ENCODE measurements at places on chromosomes 12 and 14.

DNA sequence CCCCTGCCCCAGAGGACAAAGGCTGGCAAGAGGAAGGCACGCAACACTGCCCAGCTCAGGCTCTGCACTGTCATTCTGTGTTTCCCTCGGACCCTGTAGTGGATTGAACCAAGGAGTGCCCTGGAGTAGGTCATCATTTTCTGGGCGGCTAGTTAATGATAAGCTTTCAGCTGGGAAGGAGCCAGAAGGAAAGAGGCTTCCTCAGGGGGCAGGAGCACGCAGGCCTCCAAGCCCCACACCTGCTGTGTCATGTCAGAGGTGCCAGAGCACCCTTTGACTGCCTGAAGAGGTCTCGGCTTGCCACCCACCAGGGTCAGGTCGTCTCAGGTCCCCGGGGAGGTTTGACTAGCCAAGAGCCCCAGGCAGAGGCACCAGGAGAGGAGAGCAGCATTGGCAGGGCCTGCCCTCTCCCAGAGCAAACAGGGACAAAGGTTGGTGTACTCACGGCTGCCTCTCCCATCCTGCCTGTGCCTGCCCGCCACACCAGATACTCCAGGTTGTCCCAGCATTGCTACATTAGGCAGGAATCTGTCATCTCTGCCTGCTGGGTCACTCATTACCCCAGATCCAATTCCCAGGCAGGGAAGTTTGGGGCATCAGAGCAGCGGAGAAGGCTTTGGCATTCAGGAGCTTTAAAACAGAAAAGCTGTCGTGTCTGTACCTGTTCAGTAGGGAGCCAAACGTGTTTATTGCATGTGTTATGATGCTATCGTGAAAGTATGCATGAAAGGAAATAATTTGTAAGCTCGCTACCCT, 33.5 kb upstream of the ATP2A2 start:
- peak; percentile 86 for DNase-seq

DNA sequence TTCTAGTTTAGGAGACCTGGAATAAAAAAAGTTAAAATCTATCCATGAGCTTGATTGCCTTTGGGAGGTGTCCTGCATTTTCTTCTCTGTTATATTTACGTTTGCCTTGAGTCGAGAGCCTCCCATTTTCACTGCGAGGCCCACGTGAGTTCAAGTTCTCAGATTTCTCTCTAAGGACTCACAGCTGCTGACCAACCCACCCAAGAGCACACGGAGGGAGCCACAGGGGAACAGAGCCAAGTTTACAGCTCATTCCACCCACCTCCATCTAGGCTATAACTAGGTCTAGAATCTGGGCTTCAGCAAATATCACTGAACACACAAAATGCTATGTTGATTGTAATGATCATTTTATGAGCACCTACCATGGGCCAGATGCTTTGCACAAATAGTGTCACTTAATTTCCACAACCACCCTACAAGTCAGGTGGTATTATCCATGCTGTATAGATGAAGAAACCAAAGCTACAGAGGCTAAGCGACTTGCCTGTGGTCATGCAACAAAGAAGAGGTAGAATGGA, 16.7 kb downstream of the ALDH1L2 start:
- no peak for DNase-seq

DNA sequence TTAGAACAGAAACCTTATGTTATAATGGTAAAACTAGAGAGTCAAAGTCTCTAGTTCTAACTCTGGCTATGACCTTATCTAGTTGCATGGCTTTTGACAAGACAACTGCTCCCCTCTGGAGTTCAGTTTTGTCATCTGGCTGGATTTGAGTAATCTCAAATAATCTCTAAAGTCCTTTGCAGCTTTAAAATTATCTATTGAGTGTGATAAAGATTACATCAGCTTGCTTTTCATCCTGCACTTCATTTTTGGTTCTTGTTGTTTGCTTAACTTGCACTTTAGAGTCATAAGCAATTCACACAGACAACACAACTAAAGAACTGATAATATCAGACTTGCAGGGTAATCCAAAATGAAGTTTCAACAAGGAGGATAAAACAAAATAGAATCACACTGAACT, 2.3 kb downstream of the AKAP5 start:
- DNase-seq, result no peak

GRCh38 chr12:57888409-57889157, 42.1 kb upstream of the CTDSP2 start:
- peak; percentile 80 for DNase-seq

DNA sequence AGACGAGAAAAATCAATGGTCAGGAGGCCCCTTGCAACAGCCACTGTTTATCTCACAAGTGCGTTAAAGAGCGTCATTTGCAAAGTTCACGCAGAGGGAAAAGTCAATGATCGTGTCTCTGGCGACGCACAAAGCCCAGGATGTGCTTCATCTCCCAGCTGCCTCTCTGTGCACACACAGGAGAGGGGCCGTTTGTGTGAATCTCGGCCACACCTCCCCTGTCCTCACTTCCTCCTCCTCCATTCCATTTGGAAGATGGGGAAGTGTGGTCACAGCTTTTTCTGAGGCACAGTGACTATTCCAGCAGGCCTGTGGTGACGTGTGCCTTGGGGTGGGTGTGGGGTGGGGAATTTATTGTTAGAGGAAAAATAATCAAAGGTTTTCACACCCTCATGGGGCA, 90.4 kb downstream of the RBM19 start:
- DNase-seq, result no peak

GRCh38 chr12:49546481-49546880, 7.7 kb downstream of the KCNH3 start:
- DNase-seq, result no peak

- DNase-seq, result no peak
Observed at GRCh38 chr12:70831543-70831942, 89.0 kb downstream of the PTPRR start.

DNA sequence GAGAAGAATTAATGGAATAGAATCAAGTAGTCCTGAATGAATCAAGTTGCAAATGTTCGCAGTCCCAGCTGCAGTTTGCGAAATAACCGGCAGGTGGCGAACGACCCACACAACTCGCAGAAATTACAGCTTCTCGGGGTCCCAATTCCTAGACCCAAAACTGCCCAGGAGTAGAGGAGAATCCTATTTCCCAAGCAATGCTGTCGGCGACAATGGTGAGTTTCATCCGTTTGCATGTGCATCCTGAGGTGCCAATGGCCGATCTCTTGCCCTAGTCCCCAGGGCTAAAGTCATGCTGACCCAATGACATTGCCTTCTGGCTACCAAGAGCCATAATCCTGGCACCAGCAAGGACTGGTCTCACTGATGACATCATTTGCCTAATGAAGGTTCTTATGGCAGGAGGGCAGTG, 8.5 kb upstream of the ASCL1 start:
- peak; percentile 75 for DNase-seq

GRCh38 chr14:37616853-37617252, 21.4 kb downstream of the TTC6 start:
- DNase-seq, result no peak

GRCh38 chr12:108633081-108633533, 587 bp downstream of the SELPLG start:
- DNase-seq, result no peak

GRCh38 chr14:79972230-79972629, 239.1 kb downstream of the DIO2 start:
- DNase-seq, result no peak

DNA sequence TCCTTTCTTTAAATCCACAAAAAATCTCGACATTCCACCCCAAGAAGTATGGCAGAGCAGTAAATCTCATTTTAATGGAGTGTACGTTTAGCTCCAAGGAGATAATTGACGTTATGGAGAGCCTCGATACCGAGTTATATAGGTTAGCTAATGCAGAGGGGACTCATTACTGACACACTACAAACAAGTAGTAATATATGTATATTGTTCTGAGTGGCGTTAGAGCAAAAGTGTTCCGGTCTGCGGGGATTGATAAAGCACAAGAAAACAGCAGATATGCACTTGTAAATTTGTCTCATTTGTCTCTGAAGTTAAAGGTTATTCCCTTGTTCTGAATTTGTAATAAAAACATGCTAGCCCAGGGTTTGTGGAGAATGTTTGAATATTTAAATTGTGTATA, 84.1 kb downstream of the BCL11B start:
- no peak for DNase-seq

DNA sequence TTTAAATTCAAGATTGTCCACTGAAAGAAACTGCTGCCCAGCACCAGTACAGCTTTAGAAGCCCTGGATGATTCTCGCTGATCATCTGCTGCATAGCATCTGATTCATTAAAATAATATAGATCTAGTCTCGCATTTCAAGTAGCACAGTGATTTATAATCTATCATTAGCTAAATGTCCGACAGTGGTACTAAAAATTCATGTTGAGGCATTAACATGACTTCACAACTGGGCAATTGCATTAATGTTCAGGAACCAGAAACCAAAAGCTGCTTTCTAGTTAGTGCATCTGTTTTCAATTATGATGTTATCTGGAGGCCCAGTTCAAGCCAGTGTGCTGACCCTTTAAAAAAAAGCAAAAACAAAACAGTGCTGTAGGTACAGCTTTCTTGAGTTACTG, 1987.2 kb upstream of the SEL1L start:
- no peak for DNase-seq

GRCh38 chr14:73462048-73462715, 3.8 kb upstream of the NUMB start:
- peak; percentile 84 for DNase-seq

- peak; percentile 79 for DNase-seq
Observed at GRCh38 chr12:109069307-109070271, 17.2 kb downstream of the USP30 start.

- DNase-seq, result no peak
Observed at GRCh38 chr12:4147031-4147481, 126.5 kb upstream of the CCND2 start.

GRCh38 chr14:99725774-99726537, 41.9 kb downstream of the CYP46A1 start:
- no peak for DNase-seq

GRCh38 chr14:86973177-86973576, 1019.8 kb downstream of the GALC start:
- DNase-seq, result no peak

- no peak for DNase-seq
Observed at GRCh38 chr12:65125975-65126374, 4.9 kb upstream of the WIF1 start.

DNA sequence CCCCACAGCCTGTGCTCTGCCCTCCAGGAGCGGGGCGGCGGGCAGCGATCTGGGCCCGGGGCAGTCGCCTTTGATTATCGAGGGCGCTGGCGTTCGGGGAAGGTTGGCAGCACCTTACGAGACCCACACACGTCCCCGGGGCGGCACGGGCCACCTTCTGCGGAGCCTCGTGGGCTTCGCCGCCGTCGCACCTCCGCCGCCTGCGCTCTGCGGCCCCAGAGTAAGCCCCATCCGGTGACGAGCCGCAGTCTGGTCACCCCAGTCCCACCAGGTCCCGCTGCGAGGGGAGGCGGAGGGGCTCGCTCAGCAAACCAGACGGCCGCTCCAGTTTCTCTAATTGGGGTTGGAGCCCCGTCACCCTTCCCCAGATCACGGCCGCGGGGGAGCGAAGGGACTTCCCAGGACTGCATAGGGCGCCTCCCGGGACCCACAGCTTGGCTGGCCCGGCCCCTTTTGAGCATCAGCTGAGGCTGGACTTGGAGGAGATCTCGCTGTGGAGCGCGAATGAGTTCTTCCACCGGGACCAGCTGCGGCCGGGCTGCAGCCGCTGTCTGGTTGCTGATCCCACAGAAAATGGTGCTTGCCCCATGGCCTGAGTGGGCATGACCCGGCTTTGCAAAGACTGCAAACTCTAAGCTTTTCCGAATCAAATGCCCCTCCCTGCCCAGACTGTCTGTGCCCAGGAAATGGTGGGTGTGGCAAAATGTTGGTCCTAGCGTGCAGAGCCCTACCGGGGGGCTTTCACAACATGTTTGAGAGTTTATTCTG, 560 bp downstream of the LGALS3 start:
- peak; percentile 76 for DNase-seq

GRCh38 chr14:73136387-73137225, at the start of gene PSEN1:
Gene PSEN1, plus strand, starts transcription at chr14:73136507. Its CDS starts 11,513 bp downstream, at chr14:73148020.
- peak; percentile 99 for DNase-seq

GRCh38 chr12:119255314-119255713, 76.6 kb downstream of the HSPB8 start:
- no peak for DNase-seq

GRCh38 chr12:91023326-91024004, 18.7 kb upstream of the EPYC start:
- DNase-seq, result no peak

DNA sequence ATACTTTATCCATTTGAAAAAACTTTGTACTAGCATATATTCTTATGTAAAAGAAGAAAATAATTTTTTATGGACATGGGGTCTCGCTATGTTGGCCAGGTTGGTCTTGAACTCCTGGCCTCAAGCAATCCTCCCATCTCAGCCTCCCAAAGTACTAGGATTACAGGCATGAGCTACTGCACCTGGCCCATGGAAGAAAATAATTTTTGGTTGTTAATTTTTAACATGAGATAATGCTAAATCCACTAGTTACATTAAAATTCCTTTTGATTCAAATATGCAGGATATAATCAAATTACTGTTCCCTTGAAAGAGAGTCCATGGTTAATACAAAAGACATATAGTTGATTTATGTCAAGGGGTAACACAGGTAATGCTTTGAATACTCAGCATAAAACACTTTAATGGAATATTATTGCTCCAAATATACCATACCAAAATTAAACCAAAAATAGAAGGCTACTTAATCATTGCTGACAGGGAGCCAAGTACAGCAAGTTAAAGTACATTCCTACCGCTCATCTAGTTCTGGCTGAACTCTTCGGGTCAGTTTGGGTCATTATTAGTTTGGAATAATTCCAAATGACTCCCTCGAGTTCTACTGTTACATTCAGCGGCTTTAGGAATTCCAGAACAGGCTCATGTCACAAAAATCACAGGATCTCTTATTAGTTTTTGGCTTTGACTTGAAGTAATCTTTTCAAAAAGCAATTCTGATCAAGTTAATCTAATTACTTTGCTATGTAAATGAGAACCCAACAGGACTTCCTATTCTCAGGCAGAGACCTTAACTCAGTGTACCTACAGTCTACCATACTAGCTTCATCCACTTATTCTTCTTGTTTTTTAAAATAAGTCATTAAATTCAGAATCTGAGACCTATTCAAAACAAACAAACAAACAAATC, 6.1 kb downstream of the SOS2 start:
- DNase-seq, result no peak

DNA sequence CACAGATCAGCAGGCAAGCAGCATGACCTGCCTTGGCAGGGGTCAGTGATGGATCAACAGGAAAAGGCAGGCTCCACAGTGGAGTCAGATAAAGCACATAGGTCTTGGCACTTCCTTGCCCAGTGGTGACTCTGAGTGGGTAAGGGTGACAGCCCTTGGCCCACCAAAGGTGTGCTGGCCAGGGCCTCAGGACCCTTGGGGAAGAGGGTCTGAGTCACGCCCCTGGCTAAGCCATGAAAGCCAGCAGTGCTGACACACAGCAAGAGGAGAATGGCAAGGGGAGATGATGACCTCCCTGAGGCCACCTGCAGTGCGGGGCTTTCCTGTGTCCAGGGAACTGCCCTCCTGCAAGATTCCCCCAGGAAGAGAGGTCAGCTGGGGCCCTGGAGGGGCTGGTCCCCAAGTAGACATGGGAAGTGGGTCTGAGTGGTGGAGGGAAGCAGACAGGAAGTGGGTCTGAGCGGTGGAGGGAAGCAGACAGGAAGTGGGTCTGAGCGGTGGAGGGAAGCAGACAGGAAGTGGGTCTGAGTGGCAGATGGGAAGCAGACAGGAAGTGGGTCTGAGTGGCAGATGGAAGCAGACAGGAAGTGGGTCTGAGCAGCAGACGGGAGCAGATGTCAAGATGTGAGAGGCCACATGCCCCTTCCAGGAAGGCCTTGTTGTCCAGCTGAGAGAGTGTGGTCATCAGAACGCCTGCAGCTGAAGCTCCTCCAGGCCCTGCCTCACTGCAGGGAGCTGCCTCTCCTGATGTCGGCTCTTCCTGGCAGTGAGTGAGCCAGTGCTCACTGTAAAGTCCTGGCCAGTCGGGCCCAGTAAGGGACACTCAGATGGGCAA, 34.8 kb downstream of the DIO3 start:
- no peak for DNase-seq

GRCh38 chr12:118500299-118500698, 123.9 kb downstream of the SUDS3 start:
- no peak for DNase-seq
